Tibial nerve (tissue), 4 donors: ENCODE measurements at places on chromosomes 12 and 14.
A peak's percentile ranks its signal among the peaks of the same experiment; 100 is the strongest.

DNA sequence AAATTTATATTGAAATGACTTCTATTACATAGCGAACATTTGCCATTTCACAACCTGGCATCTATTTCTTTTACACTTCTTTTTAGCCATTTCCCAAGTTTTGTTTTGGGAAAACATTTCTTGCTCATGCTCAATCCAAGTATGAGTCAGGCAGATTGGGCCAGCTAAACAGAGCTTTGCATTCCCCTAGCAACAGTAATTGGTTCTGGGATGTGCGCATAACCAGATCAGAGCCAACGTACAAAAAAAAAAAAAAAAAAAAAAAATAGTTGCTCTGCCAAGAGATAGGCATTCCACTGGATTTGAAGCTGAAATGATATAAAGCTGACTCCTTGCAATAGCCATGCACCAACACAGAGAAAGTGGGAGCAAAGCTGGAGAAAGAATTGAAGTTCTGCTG lies 37.5 kb downstream of the PLCZ1 start:
- no peak for DNase-seq

DNA sequence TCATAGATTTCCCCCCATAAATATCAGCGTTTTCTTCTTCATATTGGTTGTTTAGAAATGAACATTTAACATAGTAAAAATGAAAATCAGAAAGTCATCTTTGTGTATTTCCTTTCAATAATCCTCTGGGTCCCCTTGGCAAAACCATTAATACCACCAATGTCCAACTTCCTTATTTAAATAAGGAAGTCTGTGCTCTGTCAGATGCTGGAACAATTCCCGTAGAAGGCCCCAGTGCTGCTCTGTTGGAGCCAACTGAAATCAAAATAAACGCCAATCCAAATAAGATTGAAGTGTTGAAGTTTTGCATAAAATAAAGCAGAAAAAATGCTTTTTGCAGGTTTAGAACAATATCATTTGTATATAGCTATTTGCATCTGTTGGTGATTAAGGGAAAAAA lies 93.1 kb downstream of the PPM1H start:
- no peak for DNase-seq

GRCh38 chr14:93643127-93643526 lies 145.2 kb downstream of the PRIMA1 start:
- no peak for DNase-seq

- no peak for DNase-seq
Measured at GRCh38 chr12:94435511-94435927, 24.1 kb downstream of the CEP83 start.

DNA sequence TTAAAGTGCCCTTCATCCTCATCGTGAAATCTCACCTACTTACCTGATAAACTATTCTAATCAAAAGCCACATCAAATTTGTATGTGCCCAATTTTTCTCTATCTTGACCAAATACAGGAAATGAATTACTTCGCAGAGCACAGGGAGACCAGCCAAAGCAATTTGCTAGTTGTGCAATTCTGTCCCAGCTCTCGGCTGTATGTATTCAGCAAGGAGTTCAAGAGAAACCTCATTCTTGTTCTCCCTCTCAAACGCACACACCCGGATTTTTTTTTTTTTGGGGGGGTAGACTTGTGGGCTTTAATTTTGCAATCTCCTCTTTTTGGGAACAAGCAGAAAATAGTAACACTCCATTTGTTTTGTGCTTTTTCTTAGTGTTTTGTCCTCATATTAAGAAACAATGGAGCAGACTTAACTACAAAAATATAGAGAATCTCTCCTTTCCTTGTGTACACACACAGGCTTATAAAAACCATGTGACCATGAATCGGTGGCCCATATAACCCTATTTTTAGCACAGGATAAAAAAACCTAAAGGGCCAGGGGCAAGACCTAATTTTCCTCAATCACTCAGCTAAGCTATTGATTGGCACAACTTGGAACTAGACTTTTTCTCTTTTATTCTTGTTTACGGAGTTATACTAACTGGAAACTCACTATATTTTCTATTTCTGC lies 64.2 kb downstream of the MBIP start:
- DNase-seq: no peak

- DNase-seq: no peak
Measured at GRCh38 chr12:52651726-52652261, at the start of gene KRT2. Gene KRT2, minus strand, starts transcription at chr12:52652211. Its CDS starts 69 bp downstream, at chr12:52652142.

DNA sequence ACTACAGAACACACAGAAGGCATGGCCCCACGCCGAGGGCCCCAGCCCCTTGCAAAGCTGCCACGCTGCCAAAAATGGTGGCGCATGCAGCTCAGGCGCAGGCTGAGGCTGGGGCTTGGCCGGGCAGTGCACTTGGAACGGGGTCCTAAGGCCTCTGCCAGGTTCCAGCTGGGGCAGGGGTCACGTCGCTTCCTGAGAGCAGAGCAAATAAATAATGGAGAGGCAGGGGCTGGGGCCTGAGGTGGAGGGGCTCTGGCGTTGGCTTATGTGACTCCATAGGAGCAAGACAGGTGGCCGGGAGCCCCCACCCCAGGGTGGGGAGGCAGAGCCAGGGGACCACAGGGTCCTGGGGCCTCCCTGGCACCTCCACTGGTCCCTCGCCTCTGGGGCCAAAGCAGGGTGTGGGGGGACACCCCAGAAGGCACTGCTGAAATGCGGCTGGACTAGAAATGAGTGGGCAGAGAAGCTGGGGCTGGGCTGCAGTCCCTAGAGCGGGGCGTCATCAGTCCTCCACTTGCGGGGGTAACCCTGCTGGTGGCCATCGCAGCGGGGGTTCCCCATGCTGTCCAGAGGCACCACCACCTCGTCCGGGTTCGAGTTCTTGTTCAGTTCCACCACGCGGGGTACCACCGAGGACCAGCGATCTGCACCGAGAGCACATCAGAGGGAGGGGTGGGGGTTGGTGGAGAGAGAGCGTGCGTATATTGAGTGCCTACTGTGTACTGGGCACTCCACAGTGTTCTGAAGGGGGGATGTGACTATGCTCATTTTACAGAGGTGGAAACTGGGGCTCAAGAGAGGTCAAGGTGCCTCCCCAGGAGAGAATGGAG lies 49.8 kb downstream of the TRPV4 start:
- DNase-seq: no peak

- peak; percentile 58 for DNase-seq
Measured at GRCh38 chr12:112419297-112420133, 768 bp downstream of the PTPN11 start.

DNA sequence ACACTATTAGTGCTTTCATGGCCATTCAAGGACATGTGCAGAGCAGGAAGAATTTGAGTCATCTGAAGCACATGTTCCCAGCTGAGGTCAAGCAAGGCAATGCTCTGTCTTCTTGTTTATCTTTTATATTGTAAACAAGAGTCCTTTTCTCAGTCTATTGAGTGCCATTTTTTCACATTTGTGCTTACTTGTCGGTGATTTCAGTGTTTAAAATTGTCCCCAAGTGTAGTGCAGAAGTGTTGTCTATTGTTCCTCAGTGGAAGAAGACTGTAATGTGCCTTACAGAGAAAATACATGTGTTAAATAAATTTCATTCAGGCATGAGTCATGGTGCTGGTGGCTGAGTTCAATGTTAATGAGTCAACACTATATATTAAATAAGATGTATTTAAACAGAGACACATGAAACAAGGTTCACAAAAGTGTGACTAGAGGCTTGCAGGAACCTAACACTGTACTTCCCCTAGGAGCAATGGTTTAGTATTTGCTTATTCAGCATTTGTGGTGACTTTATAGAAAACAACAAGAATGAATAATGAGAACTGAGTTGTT lies 391.1 kb downstream of the LRIG3 start:
- no peak for DNase-seq

DNA sequence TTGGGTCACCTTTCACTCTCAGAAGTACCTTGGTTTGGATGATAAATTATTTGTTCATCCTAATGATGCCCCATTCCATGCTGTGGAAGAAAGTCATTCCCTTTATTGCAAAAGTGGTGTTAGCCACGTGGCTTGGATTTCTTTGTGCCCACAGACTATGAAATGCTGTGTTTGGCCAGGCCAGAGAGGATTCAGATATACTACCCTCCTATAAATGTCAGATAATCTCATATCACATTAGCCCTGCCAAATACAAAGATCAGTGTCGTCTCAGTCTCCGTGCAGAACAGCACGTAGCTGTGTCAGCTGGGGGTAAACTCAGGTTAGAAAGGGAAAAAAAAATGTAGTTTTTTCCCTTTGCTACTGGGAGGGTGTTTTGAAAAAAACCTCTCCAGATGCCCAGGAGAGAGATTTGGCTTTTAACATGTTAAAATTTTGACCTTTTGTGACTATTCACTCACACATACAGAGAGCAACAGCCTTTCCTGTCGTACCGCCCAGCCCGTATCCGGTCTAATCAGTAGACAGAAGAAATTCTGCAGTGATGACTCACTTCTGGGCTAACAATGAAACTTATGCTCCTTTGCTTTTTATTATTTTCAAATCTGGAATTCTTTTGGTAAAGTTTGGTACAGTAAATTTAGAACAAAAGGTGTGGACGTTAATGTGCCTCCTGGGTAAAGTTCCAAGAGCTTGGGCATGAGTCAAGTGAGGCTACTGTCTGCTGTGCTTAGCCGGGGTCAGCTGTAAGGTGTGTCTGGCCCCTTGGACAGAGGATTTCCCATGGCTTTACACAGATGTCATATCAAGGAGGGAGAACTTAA lies 8.5 kb upstream of the PTPRB start:
- DNase-seq: no peak

- no peak for DNase-seq
Measured at GRCh38 chr14:33040372-33041140, 101.9 kb downstream of the NPAS3 start.

DNA sequence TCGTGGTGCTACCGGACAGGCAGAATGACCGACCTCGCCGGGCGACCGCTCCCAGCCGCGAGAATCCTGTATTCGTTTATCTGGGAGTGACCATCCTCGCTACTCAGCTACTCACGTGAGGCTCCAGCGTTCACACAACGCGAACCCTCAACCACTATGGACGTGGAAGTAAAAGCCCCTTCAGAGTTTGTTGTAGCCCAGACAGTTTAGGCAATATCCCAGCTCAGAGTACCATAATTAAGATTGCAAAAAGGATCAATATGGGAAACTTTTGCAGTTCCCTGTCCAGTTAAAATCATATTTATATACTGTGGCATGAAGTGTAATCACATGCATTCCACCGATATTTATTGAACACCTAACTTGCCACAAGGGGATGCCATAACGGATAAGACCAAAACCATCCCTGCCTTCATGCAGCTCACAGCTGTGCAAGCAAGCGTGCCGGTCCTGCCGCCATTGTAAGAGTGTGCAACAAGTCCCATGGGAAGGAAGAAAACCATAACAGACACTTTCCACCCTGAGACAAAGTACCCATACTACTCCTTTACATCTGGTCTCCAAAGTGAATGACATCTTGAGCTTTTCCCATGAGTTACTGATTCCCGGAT lies 938 bp upstream of the MAX start:
- no peak for DNase-seq

DNA sequence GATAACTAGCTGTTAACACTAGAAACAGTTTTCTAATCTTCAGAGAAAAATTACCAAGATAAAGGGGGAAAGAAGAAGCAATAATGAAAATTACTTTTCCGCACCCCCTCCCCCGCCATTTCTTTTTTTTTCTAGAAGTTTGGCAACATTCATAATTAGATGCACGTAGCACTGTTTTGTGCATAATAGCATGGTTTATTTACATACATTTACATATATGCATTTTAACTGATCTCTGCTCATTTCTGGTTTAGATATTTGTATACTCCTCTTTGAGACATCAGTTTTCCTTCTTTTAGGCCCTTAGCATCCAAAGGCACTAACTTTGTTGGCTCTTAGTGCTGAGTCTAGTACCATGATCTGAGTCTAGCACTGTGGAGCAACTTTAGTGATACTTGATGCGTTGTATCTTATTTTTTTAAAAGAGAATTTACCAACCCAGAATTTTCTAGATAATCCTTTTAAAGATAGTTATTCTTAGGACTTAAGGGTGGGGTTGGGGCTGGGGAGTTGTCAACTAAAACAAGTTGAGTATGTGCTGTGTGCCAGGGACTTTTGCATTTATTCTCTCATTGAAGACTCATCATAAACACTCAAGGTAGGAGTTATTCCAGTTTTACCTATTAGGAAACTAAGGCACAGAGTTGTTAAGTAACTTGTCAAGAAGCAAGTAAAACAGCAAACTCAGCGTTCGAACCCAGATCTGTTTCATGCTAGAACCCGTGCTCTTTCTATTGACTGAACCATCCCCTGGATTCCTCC lies 110.5 kb downstream of the DIP2B start:
- no peak for DNase-seq

- DNase-seq: no peak
Measured at GRCh38 chr14:74249433-74250375, 10.5 kb downstream of the VSX2 start.

DNA sequence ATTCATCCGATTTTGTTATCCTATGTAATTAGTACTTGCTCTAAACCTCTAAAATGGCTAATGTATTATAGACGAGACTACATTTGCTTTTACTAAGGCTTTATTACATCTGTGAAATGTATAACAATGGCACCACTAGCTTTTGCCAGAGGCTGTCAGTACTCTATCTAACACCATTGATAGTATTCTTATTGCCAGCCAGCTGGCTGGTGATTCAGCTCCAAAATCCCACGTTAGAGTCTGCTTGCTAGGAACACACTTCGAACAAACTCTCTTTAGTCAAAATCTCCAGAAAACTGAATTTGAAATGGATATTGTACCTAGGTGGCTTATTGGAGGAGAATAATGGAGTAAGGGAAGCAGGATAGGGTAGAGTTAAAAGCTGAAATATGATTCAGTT lies 839.2 kb downstream of the SLC6A15 start:
- no peak for DNase-seq

DNA sequence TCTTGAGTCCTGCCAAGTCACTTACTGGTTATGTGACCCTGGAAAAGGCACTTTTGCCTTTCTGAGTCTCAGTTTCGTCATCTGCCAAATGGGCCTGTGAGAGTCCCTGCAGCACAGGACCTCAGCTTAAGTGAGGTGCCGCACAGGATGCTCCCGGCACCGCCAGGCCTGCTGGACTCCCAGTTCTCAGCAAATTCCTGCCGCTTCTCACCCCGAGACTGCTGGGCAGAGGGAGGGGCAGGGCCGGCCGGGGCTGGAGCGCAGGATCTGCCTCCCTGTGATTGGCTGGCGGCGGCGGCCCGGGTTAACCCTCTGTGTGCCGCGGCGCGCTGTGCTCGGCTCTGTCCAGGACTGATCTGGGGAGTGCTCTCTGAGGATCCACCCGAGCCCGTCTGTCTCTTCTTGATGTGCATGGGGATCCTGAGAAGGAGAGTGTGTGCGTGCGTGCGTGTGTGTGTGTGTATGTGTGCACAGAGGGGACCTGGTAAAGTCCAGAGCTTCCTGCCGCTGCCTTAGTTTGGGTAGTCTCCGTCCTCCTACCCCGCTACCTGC lies 8.6 kb downstream of the SETD1B start:
- peak; percentile 27 for DNase-seq

GRCh38 chr12:111638556-111638955 lies 39.4 kb upstream of the ATXN2 start:
- DNase-seq: no peak

DNA sequence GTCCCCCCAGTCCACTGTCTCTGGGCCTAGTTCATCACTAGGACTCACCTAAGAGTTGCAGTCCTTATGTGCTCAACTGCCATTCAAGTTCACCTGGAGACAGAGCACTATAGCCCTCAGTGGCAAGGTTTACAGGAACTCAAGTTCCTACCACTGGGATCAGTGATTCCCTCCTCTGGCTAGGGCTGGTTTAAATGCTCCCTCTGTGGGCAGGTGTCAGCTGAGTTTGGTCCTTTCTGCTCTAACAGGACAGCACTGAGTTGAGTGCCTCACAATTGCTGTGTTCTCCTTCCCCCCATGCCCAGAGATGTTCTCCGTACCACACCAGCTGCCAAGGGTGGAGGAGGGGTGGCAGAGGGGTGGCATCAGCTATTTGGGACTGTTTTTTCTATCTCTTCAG lies 20.8 kb upstream of the SAV1 start:
- DNase-seq: no peak
